ENCODE measurements at places on chromosomes 5 and 9. TPM values are rescaled to one million over a fixed set of nuclear protein-coding genes. Genes with fewer than 3 reads are reported as not detected.

DNA sequence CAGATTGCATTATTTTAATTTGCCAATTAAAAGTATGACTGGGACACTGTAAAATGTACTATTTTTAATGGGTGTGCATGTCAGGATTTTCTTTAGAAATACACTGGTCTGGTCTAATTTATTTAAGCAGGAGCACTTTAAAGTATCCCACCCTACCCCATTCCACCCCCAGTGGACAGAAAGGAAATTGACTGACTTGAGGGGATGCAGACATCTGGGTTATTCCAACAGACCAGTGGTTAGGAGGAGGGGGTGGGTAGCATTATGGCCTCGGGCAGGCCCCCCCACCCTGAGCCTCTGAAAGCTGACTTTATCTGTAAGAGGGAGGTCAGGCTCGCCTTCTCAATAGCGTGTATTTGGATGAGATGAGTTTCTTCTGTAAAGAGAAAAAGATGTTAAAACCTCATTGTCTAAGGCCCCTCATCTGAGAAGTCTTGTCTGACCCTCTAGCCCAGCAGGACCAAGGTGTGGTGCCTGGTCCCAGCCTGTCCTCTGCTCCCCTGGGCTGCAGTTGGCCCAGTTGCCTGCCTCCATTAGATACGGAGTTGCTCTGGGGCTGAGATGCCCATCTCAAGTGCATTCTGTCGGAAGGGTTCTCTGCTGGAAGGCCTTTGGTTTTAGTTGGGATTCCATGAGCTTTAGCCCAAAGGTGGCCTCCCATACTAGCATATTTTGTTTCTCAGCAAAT, 4.4 kb downstream of the HNRNPAB start:
- no peak for DNase-seq

Gene CDH9
- total RNA-seq: not detected

DNA sequence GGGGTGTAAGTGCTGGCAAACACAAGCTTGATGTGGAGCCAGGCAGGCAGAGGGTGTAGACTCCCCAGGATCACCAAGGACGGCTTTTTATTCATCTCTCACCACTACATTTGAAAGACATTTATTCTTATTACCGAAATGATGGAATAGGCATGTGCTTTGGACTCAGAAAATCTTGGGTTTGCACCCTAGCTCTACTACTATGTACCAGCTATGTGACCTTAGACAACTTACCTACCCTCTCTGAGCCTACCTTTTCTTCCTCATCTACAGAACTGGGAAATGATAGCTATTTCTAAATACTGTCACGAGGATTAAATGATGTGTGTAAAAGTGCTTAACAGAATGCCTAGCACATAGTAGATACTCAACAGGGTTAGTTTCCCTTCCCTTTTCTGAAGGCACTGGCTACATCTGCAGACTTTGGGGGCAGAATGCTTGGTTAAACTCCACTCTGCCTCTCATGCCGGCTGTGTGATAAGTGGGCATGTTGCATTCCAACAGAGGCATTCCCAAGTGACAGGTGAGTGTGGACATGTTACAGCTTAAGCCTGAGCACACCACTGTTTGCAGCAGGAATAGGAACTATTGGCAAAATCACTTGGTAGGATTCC, 94.8 kb downstream of the SLC1A3 start:
- peak; percentile 55 for DNase-seq

DNA sequence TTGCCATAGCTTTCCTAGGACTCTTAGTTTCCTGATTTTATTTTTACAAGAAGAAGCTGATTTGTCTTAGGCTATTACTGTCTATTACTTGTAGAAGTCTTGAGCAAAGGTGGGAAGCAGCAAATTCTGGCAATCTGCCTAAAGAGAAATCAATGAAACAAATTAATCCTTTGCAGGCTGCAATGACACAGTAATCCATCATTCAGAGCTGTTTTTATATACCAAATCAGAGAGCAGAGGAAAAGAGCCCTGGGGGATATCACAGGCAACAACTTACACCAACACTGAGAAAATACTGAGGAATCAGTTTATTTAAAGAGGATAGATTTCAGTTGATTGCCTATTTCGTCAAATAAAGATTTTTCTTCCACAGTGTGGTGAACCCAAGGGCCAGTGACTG, 13.6 kb downstream of the NR2F1-AS1 start:
- no peak for DNase-seq

GRCh38 chr9:81894891-81895290, 33.3 kb upstream of the SPATA31D4 start:
- no peak for DNase-seq

- no peak for DNase-seq
These were observed 169.1 kb upstream of the CLINT1 start for GRCh38 chr5:158027806-158028775.

GRCh38 chr5:35863159-35863558, 6.5 kb downstream of the IL7R start:
- DNase-seq: no peak

GRCh38 chr9:3956081-3956671, 343.7 kb downstream of the GLIS3 start:
- DNase-seq: no peak

- no peak for DNase-seq
These were observed 16.5 kb upstream of the SLC2A8 start for GRCh38 chr9:127380479-127380878.

DNA sequence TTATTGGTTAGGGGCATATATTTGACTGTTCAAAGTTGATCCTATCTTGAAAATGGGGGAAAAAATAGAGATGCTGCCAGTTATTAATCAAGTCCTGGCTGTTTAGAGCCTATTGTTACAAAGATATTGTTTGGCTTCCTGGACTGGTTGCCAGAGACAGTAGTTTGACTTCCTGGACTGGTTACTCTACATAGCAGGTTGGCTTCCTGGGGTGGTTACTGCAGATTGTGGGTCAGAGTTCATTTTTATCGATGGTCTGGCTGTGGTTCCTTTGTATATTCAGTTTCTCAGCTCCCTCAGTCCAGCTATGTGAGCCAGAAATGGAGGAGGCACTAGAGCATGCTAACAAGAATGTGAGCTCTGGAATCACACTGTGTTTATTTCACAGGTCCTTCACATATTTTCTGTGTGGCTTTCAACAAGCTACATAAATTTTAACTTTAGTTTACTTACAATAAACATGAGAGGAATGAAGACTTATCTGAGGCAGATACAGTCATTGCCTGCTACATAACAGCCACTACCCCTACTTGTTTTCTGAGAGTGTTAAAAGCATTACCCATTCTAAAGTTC, 137.6 kb downstream of the TRPM3 start:
- no peak for DNase-seq

Gene SLCO6A1
- total RNA-seq: not detected

GRCh38 chr5:173659423-173659822, 43.0 kb upstream of the BOD1 start:
- DNase-seq: no peak

Gene FGF1
- total RNA-seq: not detected

DNA sequence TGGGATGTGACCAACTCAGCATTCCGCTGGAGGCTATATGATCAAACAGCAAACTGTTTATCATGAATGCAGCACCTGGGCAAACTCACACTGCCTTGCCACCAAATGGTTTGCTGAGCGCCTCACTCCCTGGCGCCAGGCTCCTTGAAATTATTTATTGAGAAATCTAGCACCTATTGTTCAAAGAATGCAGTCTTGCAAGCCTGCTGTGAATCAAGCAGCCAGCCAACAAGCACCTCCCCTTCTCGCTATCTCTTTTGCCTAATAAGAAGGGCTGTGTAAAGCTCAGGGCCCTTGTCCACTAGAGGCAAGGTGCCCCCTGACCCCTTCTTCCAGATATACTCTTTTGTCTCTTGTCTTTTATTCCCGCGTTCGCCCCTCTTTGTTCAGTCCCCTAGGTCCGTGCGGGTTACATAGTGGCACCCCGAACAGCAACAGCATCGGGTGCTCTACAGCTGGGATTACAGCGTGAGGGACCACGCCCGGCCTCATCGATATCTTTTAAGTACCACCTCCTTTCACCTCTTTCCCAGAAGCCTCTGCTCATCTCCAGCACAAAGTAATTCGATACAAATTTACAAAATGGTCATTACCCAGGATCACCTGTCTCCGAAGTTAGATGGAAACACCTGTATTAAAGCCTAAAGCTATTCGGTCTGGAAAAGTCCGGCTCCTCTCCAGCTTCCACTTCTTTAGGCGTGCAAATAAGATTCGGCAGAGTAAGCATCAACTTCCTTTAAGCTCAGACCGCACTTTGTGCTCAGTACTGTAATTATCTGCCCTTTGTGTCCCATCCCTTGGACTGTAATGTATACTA, 896 bp downstream of the RIGI start:
- DNase-seq: peak; percentile 9

Gene GMCL2
- not detected for total RNA-seq

GRCh38 chr5:98941131-98941883, 12.5 kb upstream of the CHD1 start:
- no peak for DNase-seq

Gene FYB1
- total RNA-seq: 0.56 TPM

DNA sequence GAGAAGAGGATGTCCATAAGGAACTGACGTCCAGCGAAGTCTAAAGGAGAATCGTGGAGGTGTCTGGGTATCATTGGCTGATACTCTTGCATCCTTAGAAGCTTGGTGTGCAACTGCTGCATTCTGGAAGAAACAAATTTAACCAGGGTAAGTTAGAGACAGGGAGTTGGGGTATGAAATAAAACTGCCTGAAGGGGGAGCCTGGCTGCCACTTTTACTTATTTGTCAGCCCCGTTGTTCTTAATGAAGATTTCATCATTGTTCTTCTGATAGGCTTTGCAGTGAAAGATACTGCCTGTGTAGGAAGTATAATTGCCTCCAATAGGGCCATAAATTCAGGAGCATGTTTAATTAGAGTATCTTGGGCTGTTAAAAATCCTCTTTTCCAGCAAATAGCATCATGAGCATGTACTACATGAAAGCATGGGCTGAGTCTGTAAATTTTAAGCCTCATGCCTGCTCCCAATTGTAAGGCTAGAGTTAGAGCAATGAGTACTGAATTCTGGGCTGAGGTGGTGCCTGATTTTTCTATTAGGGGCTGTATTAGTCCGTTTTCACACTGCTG, 1264.5 kb upstream of the ACO1 start:
- no peak for DNase-seq

- DNase-seq: no peak
These were observed 29.8 kb upstream of the CLPTM1L start for GRCh38 chr5:1374679-1375055.

- no peak for DNase-seq
These were observed 354.8 kb downstream of the ENC1 start for GRCh38 chr5:74285675-74286280.

- no peak for DNase-seq
These were observed 219.5 kb upstream of the RASA1 start for GRCh38 chr5:87048156-87048555.

Gene DRD1
- total RNA-seq: not detected

GRCh38 chr9:81529556-81530193, 159.7 kb downstream of the TLE1 start:
- no peak for DNase-seq

DNA sequence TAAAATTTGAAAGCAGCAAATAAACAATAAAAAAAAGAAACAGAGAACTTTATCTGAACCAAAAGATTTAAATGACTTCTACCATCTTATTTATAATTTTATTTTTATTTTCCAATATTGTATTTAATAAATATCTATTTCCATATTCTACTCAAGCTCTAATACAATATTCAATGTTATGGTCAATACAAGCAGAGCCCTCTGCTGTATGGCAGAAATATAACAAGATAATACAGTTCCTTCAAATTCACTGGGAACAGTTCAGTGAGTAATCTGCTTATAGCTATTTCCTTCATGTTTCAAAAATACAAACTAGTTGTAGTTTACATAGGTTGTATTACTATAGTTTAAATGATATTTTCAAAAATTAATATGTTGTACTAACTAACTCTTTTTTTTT, 332.7 kb downstream of the PRDM9 start:
- no peak for DNase-seq

GRCh38 chr9:89593727-89594427, 10.9 kb upstream of the GADD45G start:
- no peak for DNase-seq

DNA sequence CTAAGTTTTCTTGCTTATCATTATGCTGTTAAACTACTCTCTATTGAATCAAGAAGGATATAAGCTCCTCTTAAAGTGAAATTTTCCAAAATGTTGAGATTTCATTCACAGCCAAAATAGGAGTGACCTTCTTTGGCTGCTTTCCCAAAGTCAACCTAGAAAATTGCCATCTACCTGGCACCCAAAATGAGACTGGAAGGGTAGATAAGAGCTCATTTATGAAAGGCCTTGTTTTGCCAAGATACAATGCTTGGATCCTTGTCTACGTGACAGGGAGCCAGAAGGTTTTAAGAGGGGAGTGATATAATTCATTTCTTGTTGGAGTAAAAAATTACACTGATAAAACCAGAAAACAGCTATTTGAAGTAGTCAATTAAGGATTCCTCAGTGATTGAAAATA, 287.1 kb downstream of the IZUMO3 start:
- DNase-seq: no peak

Gene WWC1
- total RNA-seq: 5.3 TPM

- no peak for DNase-seq
These were observed 108.7 kb downstream of the HSD17B3 start for GRCh38 chr9:96193236-96193755.

DNA sequence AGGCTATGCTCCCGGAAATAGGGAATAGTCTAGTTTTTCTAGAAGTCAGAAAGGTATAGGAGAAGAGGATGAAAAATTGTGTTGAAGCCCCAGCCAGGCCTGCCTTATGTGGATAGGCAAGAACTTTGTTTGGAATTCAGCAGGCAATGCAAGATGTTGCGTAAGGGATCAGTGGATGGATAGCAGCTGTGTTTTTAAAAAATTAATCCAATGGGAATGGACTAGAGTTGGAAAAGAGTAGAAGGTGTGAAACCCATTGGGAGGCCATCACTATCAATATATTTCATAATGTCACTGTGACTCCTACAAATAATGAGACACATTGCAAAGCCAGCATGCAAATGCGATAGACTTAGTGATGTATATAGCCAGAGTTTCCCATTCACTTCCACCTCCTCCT, 281.9 kb downstream of the MARCHF11 start:
- DNase-seq: no peak

- no peak for DNase-seq
These were observed 35.2 kb upstream of the CAST start for GRCh38 chr5:96626956-96627355.

GRCh38 chr9:69199769-69200470, 25.8 kb downstream of the TJP2 start:
- DNase-seq: no peak

- no peak for DNase-seq
These were observed 11.4 kb downstream of the AIF1L start for GRCh38 chr9:131107760-131108159.

DNA sequence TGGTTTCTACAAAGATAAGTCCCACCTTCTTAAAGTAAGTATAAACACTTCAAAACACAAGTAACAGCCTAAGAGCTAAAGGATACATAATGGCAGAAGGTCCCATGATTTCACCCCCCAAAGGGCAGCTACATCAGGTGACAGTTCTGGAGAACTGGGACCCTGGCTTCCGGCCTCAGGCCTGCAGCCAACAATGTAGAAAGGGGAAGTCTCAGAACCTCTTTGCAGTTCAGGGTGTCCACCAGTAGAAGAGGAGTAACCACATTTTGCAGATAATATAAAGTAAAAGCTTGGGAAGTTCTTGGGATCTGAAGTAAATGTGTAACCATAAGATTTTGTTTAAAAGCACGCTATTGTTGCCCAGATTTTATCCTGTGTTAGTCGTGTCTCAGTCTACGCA, 267.4 kb upstream of the VLDLR start:
- DNase-seq: no peak

GRCh38 chr9:18516965-18517364, 43.0 kb downstream of the ADAMTSL1 start:
- no peak for DNase-seq

- DNase-seq: no peak
These were observed 314.7 kb upstream of the GRAMD2B start for GRCh38 chr5:126108470-126108869.

- no peak for DNase-seq
These were observed 38.7 kb upstream of the UBTD2 start for GRCh38 chr5:172322028-172322965.

Gene TAF1L
- total RNA-seq: not detected
